ENCODE measurements at places on chromosomes 3 and 15.

DNA sequence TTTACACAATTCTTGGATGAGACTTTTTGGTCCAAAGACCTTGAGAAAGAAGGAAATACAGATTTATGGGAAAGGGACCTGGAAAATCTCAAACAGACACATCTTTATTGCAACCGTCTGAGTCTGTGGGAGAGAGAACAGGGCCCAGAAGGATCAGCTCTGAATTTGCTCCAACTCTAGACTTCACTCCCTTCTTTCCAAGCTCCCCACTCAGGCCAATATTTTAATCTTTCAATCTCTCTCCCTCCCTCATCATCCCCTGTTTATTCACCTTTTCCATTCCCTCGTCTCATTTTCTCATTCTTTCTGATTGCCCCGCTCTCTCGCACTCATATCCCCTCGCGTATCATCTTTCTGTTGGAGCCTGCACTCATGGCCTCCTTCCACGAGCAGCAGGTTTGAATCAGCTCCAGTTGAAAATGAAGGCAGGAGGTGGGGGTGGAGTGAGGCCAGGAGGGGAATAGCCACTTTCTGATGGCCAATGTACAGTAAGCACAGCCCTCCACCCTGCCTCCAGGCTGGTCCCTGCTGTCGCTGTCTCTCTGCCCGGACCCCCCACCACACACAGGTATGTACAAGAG, 63.6 kb upstream of the BOC start:
- DNase-seq: no peak

GRCh38 chr15:87874896-87875711, 381.4 kb downstream of the NTRK3 start:
- no peak for DNase-seq

GRCh38 chr3:150409125-150409511, 1.0 kb downstream of the TSC22D2 start:
- DNase-seq: no peak

DNA sequence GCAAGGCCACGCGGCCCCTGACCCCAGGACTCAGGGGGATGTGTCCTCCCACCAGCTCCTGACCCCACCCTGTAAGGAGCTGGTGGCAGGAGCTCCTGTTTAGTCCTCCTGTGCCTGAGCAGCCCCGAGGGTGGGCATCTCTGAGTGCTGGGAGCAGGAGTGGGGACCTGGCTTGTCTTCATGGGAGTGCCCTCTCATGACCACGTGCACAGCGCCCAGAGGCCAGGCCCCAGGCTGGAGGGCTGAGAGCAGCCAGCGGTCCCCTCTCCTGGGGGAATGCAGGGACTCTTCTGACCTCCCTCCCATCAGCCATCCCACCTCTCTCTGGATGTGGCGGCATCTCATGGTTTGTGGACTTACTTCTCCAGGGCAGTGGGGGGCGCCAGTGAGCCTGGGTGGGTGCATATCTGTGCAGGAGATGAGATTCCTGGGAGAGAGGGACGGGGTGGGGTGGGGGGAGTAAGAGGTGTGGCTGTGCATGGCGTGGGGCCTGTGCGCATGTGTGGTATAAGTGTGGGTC, 205.6 kb downstream of the TBC1D2B start:
- no peak for DNase-seq

DNA sequence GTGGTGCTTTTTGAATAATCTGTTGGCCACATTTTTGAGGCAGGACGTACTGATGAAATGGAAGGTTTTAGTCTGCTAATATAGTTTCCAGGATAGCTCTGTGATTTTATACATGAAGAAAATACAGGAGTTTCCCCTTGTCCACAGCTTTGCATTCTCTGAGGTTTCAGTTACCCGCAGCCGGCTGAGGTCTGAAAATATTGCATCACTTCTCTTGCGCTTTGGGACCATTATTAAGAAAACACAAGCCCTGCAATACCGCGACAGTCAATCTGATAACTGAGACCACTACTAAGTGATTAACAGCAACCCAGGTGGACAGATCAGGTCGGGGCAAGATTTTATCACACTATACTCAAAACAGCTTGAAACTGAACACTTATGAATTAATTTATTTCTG, 33.0 kb downstream of the BLM start:
- peak; percentile 27 for DNase-seq

GRCh38 chr3:72017311-72017710, 232.4 kb upstream of the PROK2 start:
- no peak for DNase-seq

DNA sequence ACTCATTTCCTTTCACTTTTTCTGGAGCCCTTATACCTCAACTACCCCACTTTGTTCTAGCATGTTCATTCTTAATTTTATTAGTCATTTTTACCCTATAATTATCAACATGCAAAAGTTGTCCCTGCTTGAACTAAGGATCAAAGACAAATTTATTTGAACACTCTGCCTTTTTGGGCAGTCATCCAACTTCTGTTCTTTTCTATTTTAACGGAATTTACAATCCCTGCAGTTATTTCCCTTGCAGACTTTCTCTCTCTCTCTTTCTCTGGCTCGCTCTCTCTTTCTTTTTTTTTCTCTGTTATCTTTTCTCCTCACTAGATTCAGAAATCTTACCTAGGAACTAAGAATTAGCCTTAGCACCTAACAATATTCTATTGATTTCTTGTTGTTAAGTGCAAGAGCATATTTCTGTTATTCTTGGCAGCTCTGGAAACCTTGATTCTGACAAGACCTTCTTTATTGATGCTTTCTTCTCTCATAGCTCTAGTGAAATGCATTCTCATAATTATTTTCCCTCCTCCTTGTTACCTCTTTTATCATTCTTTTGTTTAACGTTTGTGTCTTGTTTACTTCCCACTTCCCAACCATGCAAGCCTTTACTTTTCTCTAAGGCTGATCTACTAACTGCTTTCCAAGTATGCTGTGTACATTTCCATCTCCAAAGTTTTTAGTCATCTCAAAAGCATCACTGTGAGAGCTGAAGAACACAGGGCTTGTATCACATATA, 951.6 kb downstream of the DIPK2A start:
- no peak for DNase-seq

- DNase-seq: no peak
Observed at GRCh38 chr3:55292360-55292759, 194.7 kb downstream of the WNT5A start.

GRCh38 chr3:111943533-111943932, 35.3 kb upstream of the ABHD10 start:
- no peak for DNase-seq

- DNase-seq: peak; percentile 23
Observed at GRCh38 chr15:80242132-80242769, 9.8 kb downstream of the CTXND1 start.

DNA sequence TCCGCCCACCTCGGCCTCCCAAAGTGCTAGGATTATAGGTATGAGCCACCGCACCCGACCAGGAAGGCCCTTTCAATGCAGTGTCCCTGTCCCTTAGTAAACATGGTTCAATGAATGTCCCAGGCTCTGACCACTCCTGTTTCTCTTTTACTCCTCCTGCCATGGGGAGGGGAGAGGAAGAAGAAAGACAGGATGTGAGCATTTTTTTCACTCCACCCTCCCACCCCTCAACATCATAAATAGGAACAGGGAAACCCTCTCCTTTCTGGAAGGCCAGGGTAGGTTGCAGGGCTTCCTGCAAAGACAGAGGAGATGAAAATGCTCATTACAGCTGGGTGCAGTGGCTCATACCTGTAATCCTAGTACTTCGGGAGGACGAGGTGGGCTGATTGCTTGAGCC, 7.5 kb upstream of the TATDN2 start:
- no peak for DNase-seq

DNA sequence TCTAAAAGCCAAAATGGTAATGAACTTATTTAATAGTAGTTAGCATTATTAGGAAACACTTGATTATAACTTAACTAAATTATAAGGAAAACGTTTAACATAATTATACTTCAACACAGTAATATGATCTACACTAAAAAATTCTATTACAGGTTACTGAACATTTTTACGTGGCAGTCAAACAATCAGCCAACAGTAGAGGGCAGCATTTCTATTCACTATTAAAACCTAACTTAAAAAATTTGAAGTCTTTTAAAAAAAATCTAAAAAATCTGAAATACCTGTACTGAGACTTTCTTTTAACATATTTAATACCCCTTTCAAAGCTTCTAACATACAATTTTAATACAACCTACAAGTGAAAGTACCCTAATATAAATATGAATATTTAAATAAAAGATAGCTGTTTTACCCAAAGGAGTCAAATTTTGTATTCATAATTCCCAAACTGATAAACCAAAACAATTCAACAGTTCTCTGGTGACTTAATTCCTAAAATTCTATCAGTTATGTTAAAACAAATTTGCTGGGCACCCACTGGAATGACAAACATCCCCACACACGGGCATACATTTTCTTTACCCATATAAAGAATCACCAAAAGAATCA, 41.5 kb downstream of the DLG1 start:
- DNase-seq: peak; percentile 37

GRCh38 chr15:69556344-69556743, 103.7 kb downstream of the RPLP1 start:
- no peak for DNase-seq

- DNase-seq: peak; percentile 42
Observed at GRCh38 chr15:51864408-51865056, 35.1 kb downstream of the TMOD3 start.

- no peak for DNase-seq
Observed at GRCh38 chr15:74422652-74423430, 10.9 kb downstream of the SEMA7A start.

DNA sequence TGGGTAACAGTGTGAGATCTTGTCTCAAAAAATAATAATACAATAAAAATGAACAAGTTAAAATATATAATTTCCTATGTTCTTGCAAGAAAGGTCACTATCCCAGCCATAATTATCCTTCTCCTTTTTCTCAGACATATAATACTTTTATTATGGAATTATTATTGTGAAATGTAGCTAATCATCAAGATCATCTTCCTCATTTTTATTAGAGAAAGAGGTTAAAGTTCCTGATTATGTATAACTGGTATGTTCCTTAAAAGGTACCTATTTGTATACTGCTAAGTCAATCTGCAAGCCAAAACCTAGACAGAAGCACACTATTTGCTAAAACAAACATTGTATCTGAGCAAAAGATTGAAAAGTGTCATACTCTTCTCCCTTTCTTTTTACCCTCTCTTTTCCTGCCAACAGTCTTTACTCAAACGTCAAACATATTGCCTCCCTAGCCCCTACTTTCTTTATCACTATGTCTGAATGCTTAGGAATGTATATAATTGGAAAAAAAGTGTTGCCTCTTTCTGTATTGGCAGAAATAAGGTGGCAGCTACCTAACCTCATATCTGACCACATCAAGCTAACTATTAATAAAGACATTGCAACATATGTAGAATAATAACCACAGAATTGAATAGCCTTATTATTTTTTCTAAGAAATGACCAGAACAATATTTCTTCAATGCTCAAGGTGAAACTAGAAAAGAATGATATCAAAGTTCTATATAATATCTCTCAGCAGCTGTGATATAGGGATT, 18.5 kb downstream of the SEC11A start:
- no peak for DNase-seq

- DNase-seq: no peak
Observed at GRCh38 chr3:169405076-169405475, 258.4 kb downstream of the MECOM start.

DNA sequence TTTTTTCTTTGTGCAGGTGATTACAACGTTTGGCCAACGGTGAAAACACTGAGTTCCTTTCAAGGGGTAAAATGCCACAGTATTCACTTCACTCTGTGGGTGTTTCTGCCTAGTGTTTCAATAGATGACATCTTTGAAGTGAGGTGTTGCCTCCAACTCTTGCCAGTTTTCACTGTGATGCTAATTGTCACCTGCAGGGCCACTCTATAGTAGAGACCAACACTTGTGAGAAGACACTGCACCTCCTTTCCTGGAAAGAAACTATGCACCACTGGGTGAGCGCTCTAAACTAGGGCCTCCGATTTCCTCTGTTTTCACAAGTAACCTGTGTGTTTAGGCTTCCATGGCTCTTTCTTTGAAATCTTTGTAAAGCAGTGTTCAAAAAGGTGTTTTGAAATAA, 98.3 kb downstream of the THRB start:
- DNase-seq: no peak

- no peak for DNase-seq
Observed at GRCh38 chr3:130828948-130829947, 64.6 kb upstream of the ATP2C1 start.

DNA sequence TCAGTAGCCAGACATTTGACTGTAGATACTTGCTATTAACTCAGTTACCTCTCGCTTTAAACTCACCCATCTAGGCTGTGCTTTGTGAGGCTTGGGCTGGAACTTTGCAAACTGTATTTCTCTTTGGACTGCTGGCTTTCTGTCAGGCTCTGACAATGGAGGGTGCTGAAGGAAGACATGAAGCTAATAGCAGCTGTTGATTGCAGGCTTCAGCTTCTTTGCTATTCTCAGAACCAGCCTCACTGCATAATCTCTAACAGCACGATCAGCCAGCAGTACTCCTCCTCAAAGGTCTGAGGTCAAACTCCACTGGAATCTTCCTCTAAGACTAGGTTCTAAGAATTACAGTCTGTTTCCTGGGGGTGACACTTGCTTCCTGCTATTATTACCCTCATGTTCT, 295.6 kb downstream of the ZBBX start:
- DNase-seq: no peak

DNA sequence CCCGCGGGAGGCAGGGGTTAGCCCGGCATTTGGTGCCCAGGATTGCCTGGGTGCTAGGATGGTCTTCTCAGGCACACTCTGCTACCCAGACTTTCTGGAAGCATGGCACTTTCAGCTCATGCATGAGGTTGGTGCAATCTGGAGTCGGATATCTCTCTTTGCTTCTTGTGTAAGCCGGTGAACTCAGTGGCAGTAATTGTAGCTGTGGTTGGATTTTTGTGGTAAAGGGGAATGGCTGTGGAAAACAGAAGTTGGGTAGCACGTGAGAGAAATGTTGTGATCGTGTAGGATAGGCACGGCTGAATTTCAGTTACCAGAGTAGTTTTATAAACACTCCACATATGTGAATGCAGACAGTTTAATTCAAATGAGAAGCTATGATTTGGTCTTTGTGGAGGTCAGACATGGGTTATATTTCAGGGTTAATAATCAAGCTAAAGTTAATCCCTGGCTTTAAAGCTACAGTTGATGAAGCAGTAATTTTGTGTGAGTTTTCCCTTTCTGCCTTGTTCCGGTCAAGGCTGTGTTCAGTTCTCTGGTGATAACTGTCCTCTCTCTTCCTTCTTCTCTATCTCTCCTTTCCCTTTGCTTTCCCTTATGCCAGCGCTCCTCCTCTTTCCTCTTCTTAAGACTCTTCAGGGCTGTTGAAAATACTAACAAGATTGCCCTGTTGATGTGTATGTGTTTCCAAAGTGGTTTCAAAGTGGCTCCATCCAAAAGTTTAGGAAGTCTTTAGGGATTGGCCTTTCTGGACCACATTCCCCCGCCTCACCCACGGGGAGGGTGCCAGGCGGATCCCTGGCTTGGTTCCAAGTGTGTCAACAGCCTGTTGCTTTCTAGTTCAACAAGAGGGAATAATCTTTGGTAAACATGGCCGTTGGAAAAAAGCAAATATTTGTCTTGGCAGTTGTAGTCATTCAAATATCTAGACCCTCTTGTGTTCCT, 404.6 kb upstream of the C2CD4B start:
- no peak for DNase-seq

GRCh38 chr3:170179432-170179831, 2.1 kb downstream of the PHC3 start:
- no peak for DNase-seq

Data from stimulated activated CD4-positive, alpha-beta T cell treated with anti-CD3 and anti-CD28 coated beads, Interleukin-2, amount 100 ng/mL, for 24 hours (primary cell).